Thyroid gland (tissue), 4 donors: ENCODE measurements at places on chromosomes 1 and 21. TPM values are rescaled to one million over a fixed set of nuclear protein-coding genes. Genes with fewer than 3 reads are reported as not detected.

The SPRR2E gene
- total RNA-seq = not detected

The ERICH3 gene
- total RNA-seq = not detected

The TFAP2E gene
- total RNA-seq = not detected

The OPRD1 gene
- not detected for total RNA-seq

The MOB3C gene
- total RNA-seq = 28.2 TPM

The SPOCD1 gene
- 0.22 TPM for total RNA-seq

The OLIG2 gene
- total RNA-seq = not detected

The RCSD1 gene
- 8.7 TPM for total RNA-seq

The ANGPTL1 gene
- total RNA-seq = 57.0 TPM

The ATAD3A gene
- 21.6 TPM for total RNA-seq

The ETV3 gene
- total RNA-seq = 24.3 TPM

The PLA2G2E gene
- not detected for total RNA-seq

The ADORA3 gene
- total RNA-seq = 4.4 TPM

The RPTN gene
- not detected for total RNA-seq

The C1orf226 gene
- total RNA-seq = 4.0 TPM

The FCGR3A gene
- total RNA-seq = 8.3 TPM

The TNFAIP8L2 gene
- total RNA-seq = 2.5 TPM

The MIXL1 gene
- total RNA-seq = not detected
